ENCODE measurements at places on chromosomes 12 and 14.
A peak's percentile ranks its signal among the peaks of the same experiment; 100 is the strongest.

DNA sequence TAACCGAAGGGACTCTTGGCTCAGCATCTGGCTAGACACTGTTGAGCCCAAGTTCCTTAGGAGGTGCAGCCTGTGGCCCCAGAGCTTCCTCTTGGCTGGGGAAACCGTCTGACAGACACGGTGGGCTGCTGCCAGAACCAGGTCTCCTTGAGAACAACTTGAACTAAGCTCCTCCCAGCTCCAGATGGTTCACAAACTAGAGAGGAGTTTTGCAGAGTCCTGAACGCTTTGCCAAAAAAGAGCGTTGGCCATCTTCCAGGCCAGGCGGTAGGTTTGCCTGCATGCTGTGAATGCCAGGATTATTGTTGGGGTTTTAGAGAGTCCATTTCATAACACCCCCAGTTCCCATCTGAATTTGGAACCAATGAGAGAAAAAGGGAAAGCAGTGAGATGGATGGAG is 399.8 kb downstream of the RGS6 start:
- no peak for DNase-seq

- DNase-seq: no peak
These were observed 36.3 kb upstream of the FAM222A start for GRCh38 chr12:109677279-109677691.

DNA sequence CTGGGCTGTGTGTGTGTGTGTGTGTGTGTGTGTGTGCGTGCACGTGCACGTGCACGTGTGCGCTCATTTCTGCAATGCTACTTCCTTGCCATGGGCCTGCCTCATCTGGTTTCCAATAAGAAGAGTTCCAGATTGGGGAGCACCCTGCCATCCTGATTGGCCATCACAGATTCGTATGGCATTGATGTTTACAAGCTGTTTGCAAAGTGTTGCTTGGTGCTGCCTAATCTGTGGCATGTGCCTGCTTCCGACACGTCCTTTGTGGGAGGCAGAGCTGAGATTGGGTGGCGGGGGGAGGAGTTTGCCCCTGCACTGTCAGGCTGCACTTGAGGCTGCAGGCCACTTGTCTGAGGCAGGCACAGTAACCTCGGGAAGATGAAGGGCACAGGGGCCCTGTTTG is 39.2 kb downstream of the SAMD4A start:
- peak; percentile 81 for DNase-seq

GRCh38 chr14:63952053-63952932 is 99.5 kb downstream of the SYNE2 start:
- DNase-seq: no peak

DNA sequence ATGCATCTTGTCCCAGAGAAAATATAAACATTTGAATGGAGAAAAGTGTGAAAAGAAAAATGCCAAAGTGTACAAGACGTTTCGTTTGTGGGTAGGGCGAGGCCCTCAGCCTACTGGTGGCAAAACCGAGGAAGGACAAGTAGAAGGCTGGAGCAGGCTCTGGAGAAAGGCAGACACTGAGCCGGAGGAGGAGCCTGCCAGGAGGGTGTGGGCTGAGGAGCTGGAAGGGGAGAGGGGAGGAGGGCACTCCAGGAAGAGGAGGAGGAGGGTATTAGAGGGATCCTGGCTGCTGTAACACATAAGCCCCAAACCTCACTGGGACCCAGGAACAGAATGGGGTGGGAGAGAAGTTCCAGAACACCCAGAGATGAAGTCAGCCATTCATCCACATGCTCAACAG is 47.7 kb downstream of the CLMN start:
- DNase-seq: no peak

DNA sequence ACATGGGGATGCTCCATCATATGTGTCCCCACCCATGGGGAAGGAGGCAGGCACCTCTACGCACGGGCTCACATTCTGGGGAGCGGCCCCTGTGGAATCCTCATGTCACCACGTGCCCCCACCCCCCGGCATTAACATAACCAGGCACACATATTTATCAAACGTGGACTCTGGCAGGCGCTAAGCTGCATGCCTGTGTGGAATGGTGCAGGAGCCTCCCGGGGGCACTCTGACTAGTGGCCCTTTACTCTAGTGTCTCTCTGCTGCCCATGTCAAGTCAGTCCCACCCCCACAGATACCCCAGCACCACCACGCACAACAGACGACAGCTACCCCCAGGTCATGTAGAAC is 66.1 kb downstream of the CCDC88C start:
- no peak for DNase-seq

DNA sequence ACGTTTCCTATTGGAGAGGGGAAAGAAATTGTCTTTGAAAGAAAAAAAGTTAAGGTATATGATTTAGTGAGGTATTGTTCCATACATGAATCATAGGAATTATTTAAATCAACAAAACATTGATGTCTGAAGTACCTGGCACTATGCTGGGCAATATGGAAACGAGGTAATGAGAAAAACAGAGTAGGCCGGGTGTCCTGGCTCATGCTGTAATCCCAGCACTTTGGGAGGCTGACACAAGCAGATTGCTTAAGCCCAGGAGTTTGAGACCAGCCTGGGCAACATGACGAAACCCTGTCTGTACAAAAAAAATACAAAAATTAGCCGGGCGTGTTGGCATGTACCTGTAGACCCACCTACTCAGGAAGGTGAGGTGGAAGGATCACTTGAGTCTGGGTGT is 45.9 kb downstream of the AEBP2 start:
- DNase-seq: no peak

GRCh38 chr12:130796985-130797686 is 41.9 kb downstream of the STX2 start:
- DNase-seq: no peak

DNA sequence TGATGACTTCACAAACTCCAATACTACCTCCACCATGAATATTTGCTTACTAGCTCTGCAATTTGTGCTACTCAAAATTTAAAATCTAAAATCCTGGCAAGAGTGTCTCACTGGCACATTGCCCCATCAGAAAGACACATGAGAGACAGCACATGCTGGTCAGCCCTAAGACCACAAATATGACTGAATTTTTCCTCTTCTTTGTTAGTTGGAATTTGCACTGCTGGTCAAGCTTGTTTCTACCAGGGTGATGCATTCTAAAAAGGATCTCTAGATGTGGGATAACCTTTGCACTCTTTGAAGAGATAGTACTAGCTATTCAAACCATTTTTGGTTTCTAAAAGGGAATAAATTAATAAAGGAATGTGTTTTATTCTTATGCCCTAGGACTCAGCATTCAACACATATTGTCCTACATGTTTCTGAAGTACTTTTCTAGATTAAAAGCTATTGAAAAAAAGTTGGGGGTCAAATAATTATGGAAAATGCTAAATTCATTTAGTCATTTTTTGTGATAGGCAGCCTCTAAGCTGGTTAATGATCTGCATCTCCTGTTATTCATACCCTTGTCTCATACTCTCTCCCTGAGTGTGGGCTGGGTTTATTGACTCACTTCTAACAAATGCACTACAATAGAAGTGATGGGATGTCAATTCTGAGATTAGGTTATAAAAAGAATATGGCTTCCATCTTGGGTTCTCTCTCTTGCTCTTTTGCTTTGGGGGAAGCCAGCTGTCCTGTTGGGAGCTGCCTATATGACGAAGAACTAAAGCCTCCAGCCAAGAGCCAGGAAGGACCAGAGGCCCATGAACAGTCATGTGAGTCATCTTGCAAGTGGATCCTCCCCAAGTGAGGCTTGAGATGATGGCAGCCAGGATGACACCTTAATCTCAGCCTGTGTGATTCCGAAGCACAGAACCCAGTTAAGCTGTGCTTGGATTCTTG is 211.5 kb upstream of the CRY1 start:
- DNase-seq: peak; percentile 53

DNA sequence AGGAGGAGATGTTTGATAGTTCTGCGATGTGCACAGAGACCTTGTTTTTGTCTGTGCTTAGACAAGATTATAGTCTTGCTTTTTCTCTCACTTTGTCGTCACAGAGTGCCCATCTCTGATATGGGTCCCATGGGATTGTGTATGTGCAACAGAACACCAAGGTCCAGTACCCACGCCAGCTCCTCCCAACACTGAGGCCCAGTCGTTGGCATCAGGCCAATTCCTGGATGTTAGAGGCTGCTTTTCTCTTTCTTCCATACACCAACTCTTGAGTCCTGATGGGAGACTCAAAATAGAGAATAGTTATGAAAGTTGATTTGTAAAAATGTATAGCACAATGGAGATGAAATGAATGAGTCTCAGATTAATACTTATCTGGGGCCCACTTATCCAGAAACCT is 22.7 kb upstream of the PRMT8 start:
- no peak for DNase-seq

DNA sequence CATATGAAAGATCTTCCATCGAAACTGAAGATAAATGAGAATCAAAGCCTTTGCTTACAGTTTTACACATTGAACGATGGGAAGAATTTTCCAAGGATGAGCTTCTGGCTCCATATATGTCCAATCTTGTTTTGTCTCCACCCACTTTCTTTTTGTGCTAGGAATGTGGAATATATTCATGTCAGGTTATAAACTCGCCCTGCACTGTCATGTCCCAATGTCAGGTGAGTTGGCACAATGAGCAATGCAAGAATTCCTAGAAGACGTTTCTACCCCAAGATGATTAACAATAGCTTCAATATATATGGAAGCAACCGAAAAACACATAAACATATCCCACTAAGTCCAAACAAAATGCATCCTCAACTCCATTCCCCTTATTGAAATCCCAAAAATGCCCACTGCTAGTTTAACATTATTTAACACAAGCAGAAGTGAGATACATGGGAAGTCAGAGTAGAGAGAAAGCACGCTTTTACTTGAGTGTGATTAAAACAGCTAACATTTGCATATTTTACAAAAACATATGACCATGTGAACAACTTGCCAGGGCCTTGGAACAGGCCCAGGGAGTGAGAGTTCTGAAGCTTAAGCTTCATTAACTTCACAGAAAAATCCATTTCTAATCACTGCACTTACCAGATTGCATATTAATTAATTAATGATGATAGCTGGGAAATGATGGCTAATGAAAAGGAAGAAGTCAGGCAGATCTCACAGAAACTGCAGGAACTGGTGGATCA is 233.9 kb downstream of the GXYLT1 start:
- no peak for DNase-seq

- DNase-seq: no peak
These were observed 735 bp downstream of the RNASE6 start for GRCh38 chr14:20781803-20782202.

Measured in RPMI7951 (cell line).